Progenitor cell of endocrine pancreas (in vitro differentiated cells): ENCODE measurements at places on chromosomes 3 and 15. TPM values are rescaled to one million over a fixed set of nuclear protein-coding genes. Genes with fewer than 3 reads are reported as not detected.

GRCh38 chr15:75891895-75892294 is 11.8 kb upstream of the FBXO22 start:
- peaks cover 8% of the 10 kb centered on the region for H3K4me1 ChIP-seq
- H3K27me3 ChIP-seq, result no peaks in the 10 kb centered on the region
- DNase-seq, result no peak
- H3K27ac ChIP-seq, result no peak overlapping the region
- no peak overlapping the region for H3K4me3 ChIP-seq

Gene HACL1
- total RNA-seq, result 24.4 and 25.9 TPM in 2 replicates

- no peak for DNase-seq
- H3K27ac ChIP-seq, result no peak overlapping the region
- no peak overlapping the region for H3K4me3 ChIP-seq
- no peaks in the 10 kb centered on the region for H3K4me1 ChIP-seq
- H3K36me3 ChIP-seq, result no peaks in the 10 kb centered on the region
- H3K27me3 ChIP-seq, result peaks cover 3% of the 10 kb centered on the region
Observed at GRCh38 chr15:88651971-88652370, 13.2 kb downstream of the ISG20 start.

DNA sequence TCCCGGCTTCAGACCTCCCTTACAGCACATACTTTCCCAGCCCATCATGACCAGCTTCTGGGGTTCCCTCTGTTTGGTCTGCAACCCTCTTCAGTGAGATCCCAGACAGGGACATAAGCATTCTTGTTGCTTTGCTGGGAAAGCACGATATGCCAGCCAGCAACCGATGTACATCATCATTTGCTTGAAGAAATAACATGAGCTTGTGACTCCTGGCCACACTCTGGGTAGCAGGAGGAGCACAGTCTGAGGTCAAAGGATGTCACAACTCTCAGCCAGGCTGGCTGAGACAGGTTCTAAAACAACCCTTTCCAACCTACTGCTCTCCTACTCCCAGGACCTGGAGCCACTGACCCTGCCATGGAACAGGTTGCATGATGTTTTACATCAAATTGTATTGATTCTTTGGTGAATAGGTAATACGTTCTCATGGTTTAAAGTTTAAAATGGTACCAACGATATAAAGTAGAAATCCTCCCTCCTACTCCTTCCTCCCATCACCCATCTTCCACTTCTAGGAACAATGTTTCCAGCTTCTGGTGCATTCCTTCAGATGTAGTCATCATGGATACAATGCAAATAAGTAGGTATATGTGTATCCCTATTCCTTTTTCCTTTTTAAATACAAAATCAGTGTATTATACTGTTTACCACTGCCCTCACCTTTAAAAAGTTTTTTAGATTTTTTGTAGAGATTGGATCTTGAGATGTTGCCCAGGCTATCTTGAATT is 190.3 kb downstream of the OPA1 start:
- H3K4me3 ChIP-seq, result no peak overlapping the region
- no peak for DNase-seq
- peaks cover 18% of the 10 kb centered on the region for H3K27me3 ChIP-seq
- peaks cover 45% of the 10 kb centered on the region for H3K4me1 ChIP-seq

DNA sequence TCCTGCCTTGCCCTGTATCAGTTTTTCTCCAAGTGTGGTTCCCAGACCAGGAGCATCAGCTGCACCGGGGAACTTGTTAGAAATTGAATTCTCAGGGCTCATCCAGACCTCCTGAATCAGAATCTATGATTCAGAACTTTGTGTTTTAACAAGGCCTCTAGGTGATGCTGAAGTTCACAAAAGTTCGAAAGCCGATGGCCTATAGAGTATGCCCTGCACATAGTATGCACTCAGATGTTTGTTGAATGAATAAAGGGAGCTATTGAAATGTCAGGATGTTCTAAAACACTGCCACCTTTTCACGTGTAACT is 664 bp upstream of the LARP6 start:
- no peak for DNase-seq
- H3K4me3 ChIP-seq, result peak overlapping the region; percentile 92
- peaks cover 5% of the 10 kb centered on the region for H3K36me3 ChIP-seq
- H3K27me3 ChIP-seq, result peaks cover 21% of the 10 kb centered on the region
- H3K27ac ChIP-seq, result peak overlapping the region; percentile 95

DNA sequence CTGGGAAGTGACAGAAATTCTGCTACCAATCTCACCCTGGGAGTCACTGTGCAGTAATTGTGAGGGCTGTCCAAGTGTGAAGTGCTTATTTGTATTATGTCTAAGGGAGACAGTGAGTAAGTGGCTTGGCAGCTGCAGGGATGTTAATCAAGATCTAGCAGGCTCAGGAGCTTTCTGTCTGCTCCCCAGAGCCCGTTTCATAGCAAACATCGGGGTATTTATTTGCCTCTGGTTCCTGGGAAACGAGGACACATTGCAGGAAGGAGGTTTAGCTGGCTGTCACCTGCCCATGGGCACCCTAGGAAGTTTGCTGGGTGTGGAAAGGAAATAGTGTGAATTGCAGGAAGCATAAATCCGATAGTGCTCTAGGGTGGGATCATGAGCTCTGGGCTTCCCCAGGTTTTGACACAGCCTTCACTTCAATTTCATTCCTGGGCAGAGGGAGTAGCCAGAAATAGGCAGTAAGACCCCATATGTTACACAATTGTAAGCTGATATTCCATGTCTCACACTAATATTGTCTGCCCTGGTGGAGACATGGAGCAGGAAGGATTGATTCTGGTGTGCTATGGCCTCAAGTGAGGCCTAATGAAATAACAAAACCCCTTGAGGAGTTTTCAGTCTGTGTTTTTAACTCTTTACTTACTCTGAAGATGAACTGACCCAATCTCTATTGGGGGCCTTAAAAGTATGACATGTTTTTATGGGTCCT is 74.1 kb upstream of the MITF start:
- DNase-seq, result no peak
- H3K36me3 ChIP-seq, result no peaks in the 10 kb centered on the region
- H3K27me3 ChIP-seq, result no peaks in the 10 kb centered on the region
- no peak overlapping the region for H3K4me3 ChIP-seq

Gene NPHP3
- 22.2 and 24.8 TPM in 2 replicates for total RNA-seq

DNA sequence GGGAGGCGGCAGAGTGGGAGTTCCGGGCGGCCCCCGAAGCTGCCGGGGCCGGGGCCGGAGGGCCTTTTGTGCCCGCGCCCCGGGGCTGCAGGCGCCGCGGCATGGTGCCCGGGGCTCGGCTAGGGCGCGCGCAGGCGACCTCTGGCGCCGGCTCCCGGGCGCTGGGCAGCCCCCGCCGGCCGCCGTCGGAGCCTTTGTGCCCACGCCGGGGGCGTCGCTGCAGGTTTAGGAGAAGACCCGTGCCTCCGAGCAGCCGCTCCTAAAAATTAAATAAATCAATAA is 299 bp downstream of the PAQR9 start:
- no peak overlapping the region for H3K27ac ChIP-seq
- H3K4me3 ChIP-seq, result peak overlapping the region; percentile 83
- H3K4me1 ChIP-seq, result peaks cover 9% of the 10 kb centered on the region
- H3K36me3 ChIP-seq, result peaks cover 6% of the 10 kb centered on the region
- DNase-seq, result no peak

DNA sequence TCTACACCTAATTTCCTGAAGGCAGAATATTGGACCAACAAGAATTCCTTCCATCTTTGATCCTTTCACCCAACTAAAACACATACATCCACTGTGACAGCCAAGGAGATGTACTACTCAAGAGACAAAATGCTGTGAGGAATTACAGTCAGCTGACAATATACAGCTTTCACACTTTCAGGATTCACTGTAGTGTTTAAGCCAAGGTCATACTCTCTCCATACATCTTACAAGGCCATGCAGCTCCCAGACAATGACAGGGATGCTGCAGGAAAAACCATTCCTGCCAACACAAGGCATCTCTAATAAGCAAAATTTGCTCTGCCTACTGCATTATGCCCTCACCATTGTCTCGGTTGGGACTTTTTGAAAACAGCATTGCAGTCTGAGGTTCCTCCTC is 170.7 kb downstream of the TBC1D5 start:
- H3K4me1 ChIP-seq, result no peaks in the 10 kb centered on the region
- no peak for DNase-seq
- H3K36me3 ChIP-seq, result no peaks in the 10 kb centered on the region
- H3K27ac ChIP-seq, result no peak overlapping the region
- no peaks in the 10 kb centered on the region for H3K27me3 ChIP-seq

DNA sequence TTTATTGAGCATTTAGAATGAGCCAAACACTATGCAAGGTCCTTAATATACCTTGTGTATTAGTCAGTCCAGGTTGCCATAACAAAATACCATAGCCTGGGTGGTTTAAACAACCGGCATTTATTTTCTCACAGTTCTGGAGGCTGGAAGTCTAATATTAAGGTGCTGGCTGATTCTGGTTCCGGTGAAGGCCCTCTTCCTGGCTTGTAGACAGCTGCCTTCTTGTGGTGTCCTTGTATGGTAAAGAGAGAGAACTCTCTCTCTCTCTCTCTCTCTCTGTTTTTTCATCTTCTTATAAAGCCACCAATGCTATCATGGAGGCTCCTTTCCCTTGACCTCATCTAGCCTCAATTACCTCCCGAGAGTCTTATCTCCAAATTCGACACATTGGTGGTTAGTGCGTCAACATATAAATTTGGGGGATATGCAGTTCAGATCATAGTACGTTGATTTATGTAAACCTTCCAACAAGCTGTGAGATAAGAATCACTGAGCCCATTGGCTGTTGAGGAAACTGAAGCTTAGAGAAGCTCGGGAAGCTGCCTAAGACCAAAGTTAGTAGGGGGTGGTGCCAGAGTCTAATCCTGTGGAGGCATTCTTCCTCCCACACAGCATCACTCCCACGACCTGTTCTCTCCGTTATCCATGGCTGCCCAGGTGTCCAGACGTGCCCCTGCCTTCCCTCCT is 298.0 kb upstream of the PROK2 start:
- H3K4me3 ChIP-seq, result no peak overlapping the region
- no peak overlapping the region for H3K27ac ChIP-seq
- no peak for DNase-seq
- H3K4me1 ChIP-seq, result peaks cover 26% of the 10 kb centered on the region
- H3K27me3 ChIP-seq, result peaks cover 18% of the 10 kb centered on the region

DNA sequence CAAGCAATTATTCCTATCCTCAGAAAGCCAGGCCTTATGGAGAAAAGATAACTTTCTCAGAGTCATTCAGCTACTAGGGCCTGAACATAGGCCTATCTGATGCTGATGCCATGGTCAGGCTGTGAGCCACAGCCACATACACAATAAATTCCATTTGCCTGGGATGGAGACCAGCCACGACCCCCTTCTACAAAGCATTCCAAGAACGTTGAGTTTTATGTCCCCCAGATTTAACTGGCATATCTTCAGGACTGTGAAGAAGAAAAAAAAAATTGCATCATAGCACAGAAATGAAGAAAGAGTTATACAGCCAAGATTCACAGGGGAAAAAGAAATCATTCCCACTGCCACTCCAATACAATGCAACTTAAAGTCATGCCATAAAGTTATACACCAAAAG is 100.0 kb downstream of the THBS1 start:
- no peak overlapping the region for H3K27ac ChIP-seq
- H3K4me1 ChIP-seq, result no peaks in the 10 kb centered on the region
- DNase-seq, result no peak
- no peak overlapping the region for H3K4me3 ChIP-seq
- no peaks in the 10 kb centered on the region for H3K36me3 ChIP-seq

GRCh38 chr15:99350408-99350807 is 99.1 kb downstream of the LRRC28 start:
- H3K4me1 ChIP-seq, result no peaks in the 10 kb centered on the region
- H3K36me3 ChIP-seq, result peaks cover 13% of the 10 kb centered on the region
- DNase-seq, result no peak
- no peak overlapping the region for H3K27ac ChIP-seq
- no peak overlapping the region for H3K4me3 ChIP-seq
